SK-N-DZ (cell line): ENCODE measurements at places on chromosomes 3 and 15.

GRCh38 chr3:24316887-24317383, 177.7 kb downstream of the THRB start:
- DNase-seq = no peak

- no peak for DNase-seq
Observed at GRCh38 chr3:106485217-106485616, 616.4 kb upstream of the CBLB start.

GRCh38 chr3:9292516-9292915, 43.1 kb upstream of the SRGAP3 start:
- DNase-seq = no peak

GRCh38 chr3:42829083-42829627, 19.9 kb downstream of the ACKR2 start:
- no peak for DNase-seq

GRCh38 chr3:186342197-186342596, 19.8 kb downstream of the DGKG start:
- no peak for DNase-seq

- no peak for DNase-seq
Observed at GRCh38 chr15:72227192-72227586, 3.8 kb downstream of the PKM start.

DNA sequence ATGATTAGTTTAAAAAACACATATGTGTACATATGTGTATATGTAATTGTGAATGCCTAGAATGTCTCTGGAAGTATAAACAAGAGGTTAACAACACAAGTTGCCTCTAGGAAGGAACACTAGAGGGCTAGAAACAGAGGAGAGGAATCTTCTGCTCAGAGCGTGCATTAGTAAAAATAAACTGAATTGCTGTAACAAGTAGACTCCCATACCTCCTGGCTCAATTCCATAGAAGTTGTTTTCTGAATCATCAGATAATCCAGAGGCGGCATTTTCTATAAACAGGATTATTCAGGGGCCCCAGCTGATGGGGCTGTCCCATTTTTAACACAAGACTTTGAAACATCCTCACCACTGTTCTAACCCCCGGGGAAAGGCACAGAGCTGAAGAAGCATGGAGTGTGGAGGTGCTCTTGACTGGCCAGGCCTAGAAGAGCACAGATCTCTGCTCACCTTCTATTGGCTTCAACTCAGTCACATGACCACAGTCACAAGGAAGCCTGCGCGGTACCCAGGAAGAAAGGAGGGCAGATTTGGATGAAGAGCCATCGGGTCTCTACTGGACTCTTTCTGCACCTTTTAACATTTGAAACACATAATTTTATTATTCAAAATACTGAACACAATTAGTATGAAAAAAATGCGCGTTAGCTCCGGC, 145.7 kb downstream of the TLE3 start:
- DNase-seq = peak; percentile 70

- no peak for DNase-seq
Observed at GRCh38 chr3:34777386-34777785, 861.9 kb upstream of the ARPP21 start.

GRCh38 chr3:149547954-149548668, 73.6 kb downstream of the TM4SF4 start:
- no peak for DNase-seq

GRCh38 chr3:89586676-89587075, 479.3 kb downstream of the EPHA3 start:
- no peak for DNase-seq

DNA sequence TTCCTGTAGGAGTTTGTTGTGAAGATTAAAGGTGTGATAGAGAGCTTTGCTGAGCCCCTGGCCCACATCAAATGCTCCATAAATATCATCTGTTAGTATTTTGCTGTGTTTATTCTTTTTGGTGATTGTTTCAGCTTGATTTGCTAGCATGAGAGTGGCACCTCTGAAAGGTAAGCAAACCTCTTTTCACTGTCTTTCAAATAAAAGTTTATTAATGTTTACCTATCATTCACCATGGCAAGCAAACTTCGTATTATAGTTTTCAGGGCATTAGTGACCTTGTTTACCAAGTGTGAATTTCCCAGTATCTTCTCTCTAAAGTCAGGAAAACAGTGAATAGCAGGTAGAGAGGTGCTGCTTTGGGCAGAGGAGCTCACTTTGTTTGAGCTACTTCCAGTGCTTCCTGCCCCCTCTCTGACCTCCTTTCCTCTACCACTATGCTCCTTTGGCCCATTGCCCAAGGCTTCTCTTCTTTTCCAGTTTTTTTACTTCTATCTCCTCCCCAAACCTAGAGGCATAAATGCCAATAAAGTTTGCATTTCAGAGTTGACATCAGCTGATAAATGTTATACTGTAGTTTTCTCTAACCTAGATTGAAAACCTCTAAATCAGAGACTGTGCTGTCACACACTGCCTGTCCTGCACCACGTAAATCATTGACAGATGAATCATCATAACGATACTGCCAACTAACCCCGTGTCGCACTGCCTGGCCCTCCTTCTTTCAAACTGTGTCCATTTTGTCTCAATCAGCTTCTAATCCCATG, 569.0 kb downstream of the TUSC7 start:
- DNase-seq = no peak

- no peak for DNase-seq
Observed at GRCh38 chr3:4888913-4889846, 90.1 kb upstream of the BHLHE40 start.

DNA sequence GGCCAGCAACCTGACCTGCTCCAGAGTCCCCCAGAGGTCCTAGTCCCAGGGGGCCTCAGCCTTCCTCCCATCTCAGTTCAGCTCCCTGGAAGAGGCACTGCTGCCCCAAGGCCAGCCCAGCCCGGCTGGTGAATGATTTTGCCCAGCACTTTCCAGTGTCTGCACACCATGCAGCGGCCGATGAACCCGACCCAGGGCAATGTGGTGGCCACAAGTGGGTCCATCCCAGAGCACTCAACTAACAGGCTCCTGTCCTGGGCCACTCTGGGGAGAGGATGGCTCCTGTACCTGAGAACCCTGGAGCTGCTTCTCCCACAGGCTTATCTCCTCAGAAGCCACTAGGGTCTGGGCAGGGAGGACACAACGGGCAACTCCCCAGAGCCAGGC, 39.2 kb downstream of the PTPN23 start:
- DNase-seq = no peak
